Chondrocyte (in vitro differentiated cells): ENCODE measurements at places on chromosomes 1 and 21.

GRCh38 chr1:116425987-116426386 lies 52.9 kb downstream of the ATP1A1 start:
- DNase-seq = no peak

- peak; percentile 48 for DNase-seq
Measured at GRCh38 chr1:151135433-151136385, 10.7 kb downstream of the SEMA6C start.

DNA sequence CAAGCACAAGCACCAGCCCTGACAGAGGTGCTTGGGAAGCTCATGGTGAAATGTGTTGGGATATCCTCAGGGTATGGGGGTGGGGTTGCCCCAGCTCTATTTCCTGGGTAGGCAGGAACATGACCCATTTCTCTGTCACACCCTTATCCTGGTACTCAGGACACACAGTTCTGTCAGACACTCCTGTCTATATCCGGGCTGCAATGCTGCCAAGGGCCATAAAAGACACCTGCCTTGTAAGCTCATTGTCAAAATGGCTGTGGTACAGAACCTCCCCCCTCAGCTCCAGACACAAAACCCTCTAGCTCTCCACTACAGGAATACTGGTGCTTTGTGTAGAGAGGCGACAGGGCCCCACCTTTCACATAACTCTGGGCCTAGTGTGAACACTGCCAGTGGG lies 636.7 kb downstream of the PLA2G4A start:
- no peak for DNase-seq

GRCh38 chr1:212727386-212728181 lies 27.9 kb upstream of the BATF3 start:
- no peak for DNase-seq

DNA sequence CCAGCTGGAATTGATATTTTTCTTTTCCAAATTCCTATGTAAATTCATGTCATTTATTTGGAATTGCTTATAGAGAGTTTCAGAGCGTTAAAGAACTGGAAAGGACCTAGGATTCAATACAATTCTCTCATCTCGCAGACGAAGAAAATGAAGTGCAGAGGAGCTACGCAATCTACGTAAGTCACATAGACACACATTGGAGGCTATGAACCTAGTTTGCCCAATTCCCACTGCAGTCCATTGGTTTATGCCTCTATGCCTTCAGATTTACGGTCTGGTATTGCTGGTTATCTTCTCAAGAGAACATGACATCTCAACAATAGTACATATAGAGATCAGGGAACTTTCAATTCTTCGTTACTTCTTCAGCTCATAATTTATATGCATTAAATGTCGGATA lies 971 bp upstream of the RNF2 start:
- no peak for DNase-seq

- no peak for DNase-seq
Measured at GRCh38 chr1:7103361-7103782, 318.1 kb downstream of the CAMTA1 start.

DNA sequence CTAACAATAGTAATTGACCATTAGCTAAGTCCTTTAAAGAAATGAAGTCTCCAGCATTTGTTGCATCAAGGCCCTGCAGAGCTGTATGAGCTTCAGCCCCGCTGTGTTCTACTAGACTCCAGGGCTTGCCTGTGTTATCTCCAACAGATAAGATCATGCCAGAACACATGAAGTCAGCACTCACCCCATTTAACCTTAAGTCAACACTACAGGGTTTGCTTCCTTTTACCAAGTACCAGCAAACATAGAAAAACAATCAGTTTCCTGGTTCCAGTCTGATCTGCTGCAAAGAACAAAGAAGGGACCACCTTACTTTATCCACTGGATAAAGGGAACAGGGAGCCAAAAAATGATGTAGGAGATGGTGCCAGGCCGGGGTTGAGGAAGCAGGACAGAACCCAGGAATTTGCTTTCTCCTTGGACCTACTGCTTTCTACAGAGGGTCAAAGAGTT lies 41.3 kb upstream of the ENAH start:
- no peak for DNase-seq

GRCh38 chr1:5858246-5858645 lies 134.0 kb downstream of the NPHP4 start:
- DNase-seq = no peak

DNA sequence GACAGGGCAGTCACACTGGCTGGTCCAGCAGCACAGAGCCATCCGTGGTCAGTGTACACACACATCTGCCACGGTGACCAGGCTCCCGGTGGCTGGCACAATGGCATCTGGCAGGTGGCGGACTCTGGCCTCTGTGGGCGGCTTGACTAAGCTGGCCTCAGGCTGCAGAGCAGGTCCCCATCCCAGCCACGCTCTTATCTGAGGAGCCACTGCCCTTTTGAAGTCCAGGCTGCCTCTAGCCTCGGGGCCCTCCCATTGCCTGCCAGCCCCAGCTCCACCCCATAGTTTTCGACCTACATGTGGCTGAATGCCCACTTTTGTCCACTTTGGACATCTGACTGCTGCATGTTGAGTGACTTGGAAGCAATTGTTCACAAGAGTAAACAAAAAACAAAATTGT lies 29.9 kb upstream of the EDN2 start:
- no peak for DNase-seq

GRCh38 chr1:71834601-71835441 lies 447.5 kb downstream of the NEGR1 start:
- no peak for DNase-seq
